ENCODE measurements at places on chromosomes 7 and 10. TPM values are rescaled to one million over a fixed set of nuclear protein-coding genes. Genes with fewer than 3 reads are reported as not detected.
A peak's percentile ranks its signal among the peaks of the same experiment; 100 is the strongest.

The PAPSS2 gene
- 7.2 TPM for total RNA-seq

The SVOPL gene
- total RNA-seq = 0.59 TPM

The CYP2C8 gene
- 0.30 TPM for total RNA-seq

The RARRES2 gene
- total RNA-seq = 78.2 TPM

The LFNG gene
- total RNA-seq = 27.0 TPM

The RSPH10B gene
- total RNA-seq = 0.20 TPM

- peak; percentile 34 for DNase-seq
These were observed 134.8 kb upstream of the KIF5B start for GRCh38 chr10:32190890-32191491.

DNA sequence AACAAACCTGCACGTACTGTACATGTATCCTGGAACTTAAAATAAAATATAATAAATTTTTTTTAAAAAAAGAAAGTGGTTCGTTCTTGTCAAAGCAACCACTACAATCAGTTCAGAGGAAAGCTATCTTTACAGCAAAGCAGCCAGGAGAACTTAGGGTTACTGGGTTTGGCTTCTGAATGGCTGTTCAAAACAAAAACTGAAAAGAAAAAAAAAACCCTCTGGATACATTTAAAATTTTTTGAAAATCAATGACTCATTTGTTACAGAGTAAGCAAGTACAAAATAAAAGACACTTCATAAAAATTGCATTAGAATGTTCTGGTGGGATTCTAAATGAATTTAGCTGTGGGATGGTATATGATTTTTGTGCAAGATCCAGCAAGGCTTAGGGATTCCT lies 28.6 kb upstream of the ADD3 start:
- no peak for DNase-seq

DNA sequence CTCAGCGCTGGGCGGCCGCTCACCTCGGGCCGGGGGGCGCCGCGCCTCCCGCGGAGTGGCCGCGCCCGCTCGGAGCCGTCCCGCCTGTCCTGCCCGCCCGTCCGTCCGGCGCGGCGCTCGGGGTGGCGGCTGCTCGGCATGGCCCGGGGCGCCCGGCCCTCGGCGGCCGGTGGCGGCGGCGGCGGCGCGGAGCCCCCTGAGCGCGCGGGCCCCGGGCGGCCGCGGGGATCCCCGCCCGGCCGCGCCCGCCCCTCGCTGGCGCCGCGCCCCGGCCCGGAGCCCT lies 338 bp downstream of the SDK1 start:
- DNase-seq = no peak

DNA sequence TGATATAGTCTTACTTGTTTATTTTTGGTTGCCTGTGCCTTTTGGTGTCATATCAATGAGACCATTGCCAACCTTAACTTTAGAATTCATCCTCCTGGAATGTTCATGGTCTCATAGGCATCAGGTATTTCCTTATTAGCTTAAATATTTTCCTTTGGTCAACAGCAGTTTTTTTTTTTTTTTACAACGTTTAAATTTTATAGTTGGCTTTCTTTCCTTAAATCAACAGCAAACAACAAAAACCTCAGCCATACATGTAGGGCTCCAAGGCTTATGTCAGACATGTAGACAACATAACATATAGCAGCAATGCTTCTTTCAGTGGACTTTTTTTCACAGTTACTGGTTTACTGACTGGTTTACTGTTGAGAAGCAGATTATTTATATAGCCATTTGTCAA lies 22.7 kb downstream of the ENTPD7 start:
- no peak for DNase-seq

DNA sequence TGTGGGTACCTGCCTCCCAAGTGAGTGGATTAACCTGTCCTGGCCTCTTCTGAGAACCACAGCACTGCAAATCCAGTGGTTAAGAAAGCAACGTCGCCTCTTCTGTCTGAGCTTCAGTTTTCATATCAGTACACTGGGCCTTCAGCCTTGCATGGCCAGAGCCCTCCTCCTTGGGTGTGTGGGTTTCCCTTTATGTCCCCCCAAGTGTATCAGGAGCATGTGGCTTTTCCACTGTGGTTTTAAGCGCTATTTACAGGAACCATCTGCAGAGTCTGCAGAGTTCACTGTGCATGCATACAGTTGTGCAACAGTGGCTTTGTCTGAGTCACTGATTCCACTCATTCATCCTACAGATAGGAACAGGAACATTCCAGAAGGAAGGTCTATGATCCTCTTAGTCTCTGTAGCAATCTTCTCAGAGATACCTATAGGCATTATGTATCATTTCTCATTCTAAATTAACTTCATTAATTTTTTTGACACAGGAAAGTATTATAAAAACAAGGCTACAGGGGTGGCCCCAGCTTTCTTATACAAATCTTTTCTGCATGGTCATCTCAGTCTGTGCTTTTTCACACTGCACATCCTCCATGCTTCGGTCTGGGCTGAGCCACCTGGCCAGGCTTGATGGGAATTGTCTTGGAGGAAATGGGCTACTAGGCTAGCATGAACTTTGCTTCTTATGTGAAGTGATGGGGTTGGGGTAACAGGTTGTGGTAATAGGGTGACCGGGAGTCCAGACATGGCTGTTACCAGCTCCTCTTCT lies 17.1 kb downstream of the MBL2 start:
- no peak for DNase-seq

DNA sequence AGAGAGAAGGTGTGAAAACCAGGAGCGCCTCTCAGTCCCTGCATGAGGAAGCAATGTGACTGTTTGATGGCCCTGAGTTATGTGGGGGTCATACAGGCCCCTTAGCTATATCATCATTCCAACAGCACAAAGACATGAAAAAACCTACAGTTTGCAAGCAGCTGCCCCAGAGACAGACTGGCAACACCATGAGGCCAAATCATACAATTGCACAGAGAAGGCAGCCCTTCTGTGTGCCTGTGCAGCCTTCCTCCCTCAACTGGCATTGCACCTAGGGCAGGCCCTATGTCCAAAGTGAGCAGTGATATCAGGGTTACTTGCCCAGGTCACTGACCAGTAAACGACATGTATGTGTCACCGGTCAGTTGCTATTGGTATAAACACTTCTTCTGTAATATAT lies 41.6 kb downstream of the GPRIN2 start:
- no peak for DNase-seq
